ENCODE measurements at places on chromosomes 6 and 20.

DNA sequence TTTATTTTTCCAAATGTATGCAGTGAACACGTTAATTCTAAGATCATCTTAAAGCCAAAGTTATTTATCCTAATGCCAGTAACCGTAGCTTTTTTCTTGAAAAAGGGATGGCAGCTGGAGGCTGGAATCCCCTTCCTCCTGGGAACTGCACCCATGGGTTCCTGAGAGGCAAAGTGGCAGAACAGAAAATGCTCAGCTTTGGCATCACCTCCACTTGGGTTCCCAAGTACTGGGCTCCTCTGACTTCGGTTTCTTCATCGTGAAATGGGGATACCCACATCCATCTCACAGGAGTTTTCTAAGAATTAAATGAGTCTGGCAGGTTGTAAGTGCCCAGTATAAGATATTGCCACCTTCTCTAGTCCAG, 6.2 kb upstream of the DDX43 start:
- DNase-seq = no peak

DNA sequence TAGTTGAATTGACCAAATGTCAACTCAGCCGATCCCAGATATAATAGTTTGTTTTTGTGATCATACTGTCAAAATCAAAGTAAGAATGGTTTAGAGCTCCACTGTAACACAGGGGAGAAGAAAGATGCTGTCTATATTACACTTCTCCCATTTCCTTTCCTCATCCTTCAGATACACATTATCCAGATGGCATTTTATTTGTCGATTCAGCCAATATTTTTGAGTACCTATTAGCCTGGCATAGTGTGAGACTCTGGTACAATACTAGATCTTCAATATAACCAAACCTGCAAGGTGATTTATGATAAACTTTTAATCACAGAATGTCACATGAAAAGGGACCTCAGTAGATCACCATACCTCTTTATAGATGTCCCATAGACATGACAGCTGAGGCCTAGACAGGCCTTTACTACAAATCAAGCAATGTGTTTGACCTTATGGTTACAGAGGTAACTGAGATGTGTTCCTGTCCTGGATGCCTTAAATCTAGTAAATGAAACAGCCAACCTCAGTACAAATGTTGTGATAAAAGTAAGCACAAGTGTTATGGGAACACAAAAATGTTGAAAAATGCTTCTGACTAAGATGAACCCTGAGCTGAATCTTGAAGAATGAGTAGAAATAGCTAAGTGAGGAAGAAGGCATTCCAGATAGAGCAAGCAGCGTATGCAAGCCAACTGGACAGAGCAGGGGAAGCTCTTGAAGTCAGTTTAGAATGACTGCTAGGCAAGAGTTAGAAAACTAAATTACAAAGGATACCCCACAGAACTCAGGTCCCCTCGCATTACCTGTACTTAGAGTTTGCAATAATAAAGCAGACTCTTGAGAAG, 1.9 kb downstream of the FBXO9 start:
- DNase-seq = no peak

GRCh38 chr6:123850555-123850954, 46.9 kb downstream of the NKAIN2 start:
- DNase-seq = no peak

GRCh38 chr20:17835240-17835933, 133.2 kb downstream of the SNX5 start:
- DNase-seq = peak; percentile 68

DNA sequence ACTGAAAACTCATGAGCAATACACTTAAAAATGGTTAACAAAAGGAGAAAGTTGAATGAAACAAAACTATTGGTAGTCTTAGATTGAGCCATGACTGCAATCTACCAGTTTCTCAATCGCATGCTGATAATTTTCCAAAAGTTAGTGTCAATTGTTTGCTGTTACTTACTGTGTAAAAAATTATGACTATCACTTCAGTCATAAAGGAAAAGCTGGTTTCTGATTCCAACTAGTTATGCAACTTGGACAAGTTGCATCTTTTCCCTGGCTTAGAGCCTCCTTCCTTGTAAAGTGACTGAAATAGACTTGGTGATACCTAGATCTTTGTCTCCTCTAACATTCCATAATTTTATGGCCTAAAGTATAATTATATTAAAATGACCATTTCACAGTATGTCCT, 88.3 kb upstream of the PAK5 start:
- DNase-seq = no peak

DNA sequence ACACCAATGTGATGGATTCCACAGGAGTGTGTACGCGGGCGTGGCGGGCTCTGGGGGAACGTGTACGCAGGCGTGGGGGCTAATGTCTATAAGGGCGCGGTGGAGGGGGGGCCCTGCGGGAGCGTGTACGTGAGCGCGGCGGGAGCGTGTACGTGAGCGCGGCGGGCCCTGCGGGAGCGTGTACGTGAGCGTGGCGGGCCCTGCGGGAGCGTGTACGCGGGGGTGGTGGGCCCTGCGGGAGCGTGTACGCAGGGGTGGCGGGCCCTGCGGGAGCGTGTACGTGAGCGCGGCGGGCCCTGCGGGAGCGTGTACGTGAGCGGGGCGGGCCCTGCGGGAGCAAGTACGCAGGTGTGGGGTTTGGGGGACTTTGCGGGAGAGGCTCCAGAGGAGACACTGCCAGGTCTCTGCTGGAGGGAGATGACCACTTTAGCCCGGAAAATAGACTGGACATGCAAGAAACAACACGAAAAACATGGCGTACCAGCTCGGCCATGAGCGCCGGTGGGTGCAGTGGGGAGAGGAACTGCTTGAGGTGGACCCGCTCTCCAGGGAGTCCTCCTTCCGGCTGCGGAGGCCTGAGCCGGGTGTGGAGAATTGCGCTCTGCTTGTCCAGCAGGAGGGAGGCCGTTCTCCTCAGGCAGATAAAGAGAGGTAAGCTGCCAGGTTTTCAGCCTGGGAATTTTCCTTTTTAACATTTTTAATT, 27.8 kb upstream of the SMOC2 start:
- no peak for DNase-seq

DNA sequence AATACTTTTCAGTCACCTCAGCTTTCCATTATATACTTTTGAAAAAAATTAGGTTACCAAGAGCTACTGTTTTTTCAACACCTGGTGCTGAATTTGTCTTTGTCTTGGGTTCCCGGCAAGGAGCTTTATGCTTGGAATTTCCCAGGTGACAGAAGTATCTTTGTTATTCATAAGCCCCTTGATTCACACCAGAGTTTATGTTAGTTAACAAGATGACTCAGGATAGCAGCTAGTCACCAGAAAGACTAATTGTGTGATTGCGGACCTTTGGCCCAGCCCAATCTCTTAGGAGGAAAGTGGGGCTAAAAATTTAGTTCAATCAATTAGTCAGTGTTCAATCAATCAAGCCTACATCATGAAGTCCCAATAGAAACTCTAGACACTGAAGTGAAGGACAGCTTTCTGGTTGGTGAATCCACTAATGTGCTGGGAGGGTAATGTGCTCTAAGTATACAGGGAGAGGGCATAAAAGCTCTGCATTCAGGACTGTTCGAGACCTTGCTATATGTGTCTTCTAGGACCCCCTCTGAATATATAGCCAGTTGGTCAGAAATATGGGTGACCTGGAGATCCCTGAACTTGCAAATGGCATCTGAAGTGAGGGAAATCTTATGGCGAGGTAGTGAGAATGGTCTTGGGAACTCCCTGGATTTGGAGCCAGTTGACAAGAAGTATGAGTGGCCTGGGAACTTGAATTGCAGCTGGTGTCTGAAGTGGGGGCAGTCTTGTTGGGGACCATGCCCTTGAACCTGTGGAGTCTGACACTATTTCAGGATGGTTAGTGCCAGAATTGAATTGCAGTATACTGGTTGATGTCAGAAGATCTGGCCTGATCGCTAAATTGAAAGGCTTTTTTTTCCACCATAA, 16.2 kb downstream of the TMEM30A start:
- no peak for DNase-seq

DNA sequence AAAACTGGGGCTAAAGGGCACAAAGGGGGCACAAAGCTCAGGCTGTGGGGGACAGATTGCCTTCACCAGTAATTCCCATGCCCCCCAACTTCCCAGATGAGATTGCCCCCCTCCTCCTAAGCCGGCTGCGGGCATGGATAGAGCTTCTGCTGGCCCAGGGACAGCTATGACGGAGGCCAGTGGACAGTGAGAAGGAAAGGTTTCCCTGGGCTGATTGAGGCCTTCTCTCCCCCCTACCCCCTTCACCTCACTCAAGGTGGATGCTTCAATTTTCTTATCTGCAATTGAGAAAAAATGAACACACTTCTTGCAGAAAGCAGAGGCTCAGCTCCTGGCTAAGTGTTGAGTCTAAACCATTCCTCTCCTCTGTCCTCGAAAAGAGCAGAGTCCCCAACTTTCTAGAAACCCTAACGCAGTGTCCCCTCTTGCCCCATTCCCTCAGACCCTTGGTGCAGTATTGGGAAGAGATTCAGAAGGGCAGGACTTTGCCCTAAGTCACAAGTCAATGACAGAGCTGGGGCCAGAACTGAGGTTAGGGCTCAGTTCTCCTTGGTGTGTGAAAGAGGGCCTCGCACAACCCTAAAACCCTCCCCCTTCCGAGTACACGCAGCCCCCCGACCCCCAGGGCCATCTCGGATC, 808 bp downstream of the SDC4 start:
- no peak for DNase-seq

GRCh38 chr20:3686867-3687321, 5.1 kb upstream of the ADAM33 start:
- DNase-seq = peak; percentile 83

GRCh38 chr20:63544958-63545516, 2.5 kb downstream of the SRMS start:
- no peak for DNase-seq

DNA sequence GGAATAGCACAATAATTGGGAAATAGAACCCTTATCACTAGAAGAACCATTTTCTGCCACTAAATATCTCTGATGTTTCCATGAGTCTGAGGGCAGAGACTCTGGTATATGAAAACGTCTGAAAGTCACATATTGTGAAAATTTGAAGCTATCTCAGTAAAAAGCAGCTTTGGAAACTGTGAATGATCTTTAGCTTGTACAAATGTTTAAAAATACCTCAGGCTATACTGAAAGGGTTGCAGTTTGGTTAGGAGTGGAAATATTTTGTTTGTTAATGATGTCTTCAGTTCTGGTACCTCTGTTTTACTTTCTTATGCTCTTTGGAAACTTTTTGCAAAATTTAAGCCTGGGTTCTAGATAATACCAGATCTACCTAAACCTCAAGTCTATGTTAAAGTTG, 135.0 kb downstream of the SLC16A10 start:
- no peak for DNase-seq

DNA sequence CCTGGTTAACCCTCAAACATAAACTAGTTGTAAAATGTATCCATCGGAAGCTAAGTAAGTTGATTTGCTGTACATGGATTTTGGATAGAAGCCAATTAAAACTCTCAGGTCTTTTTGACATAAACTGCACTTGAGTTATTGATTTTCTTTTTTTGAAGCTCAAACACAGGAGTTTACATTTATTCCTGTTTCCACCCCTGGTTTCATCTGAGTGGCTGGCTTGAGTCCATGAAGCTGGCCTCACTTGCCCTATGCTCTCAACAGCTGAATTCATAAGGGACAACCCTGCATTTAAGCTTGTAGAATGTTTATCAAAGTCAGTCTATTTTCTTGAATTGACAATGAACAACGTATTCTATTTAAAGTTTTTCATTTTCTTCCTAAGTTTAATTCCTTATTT, 58.1 kb upstream of the PLEKHG1 start:
- no peak for DNase-seq

DNA sequence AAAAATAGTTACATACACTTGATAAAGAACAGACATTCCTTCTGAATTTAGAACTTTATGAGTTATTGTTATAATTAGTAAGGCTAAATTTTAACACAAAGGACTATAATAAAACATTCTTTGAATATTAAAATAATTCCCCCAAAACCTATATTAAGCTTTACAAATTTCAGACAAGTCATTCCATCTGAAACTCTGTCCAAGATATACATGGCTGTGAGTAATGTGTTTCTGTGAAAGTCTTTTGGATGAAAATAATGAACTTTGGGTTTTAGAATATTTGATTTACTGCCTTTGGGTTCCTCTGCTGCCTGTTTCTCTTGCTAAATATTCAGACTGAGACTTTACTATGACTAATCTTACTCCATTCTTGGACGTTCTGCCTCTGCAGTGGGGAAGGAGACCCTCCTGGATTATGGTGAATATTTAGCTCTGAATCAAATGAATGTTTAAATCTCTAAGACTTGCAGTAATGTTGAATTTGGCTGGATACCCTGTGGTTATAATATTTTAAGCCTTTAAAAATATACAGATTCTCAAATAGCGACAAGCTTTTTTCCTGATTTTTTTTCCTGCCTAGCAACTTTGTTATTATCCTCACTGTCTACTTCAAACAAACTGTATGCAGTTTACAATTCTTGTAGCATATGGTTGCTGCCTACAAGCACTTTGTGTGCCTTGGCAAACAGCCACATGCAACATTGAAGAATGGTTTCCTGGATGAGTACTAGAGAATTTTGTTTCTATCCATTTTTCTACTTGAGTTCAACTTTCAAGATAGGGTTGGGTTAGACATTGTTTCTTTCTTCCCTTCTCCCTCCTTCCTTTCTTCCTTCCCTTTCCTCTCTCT, 51.4 kb downstream of the TXLNB start:
- no peak for DNase-seq

- no peak for DNase-seq
These were observed 216.4 kb downstream of the C6orf118 start for GRCh38 chr6:165092881-165093595.

GRCh38 chr6:170436209-170436809, 116.8 kb downstream of the PSMB1 start:
- no peak for DNase-seq

DNA sequence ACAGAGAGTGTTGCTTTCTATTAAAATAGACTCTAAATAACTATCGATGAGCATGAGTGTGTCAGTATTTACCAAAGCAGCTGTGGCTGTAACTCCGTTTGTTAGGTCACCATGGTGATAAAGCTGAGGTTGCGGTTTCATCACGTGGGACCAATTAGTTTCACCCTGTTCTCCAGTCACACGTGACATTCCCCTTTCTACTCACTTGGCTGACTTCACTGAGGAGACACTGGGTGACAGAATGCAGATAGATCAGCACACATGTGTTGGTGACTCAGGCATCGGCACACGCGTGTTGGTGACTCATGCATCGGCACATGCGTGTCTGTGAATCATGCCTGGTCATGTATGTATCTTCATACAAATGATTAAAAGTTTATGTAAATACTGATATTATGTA, 285.4 kb downstream of the THBS2 start:
- DNase-seq = no peak

DNA sequence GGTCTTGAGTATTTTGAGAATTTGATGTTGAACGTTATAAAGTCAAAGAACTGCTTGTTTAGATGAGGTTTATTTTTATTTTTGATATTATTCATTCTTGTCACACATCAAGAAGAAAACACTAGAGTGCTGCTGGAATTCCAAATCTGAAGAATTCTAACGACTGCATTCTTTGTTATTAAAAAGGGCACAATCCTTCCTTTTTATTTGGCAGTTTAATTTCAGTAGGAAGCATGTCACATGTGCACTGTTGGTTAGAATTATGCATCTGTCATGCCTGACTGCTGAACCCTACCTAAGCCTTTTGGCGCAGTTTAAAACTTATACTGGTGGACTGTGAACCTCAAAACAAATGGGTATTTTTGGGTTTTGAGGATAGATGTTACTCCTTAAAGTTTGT, 4.0 kb downstream of the ID4 start:
- no peak for DNase-seq

- no peak for DNase-seq
These were observed 174.5 kb upstream of the AFDN start for GRCh38 chr6:167652042-167652700.

GRCh38 chr6:158684745-158685324, 35.0 kb downstream of the SYTL3 start:
- DNase-seq = no peak
